ENCODE measurements at places on chromosomes 5 and 9. TPM values are rescaled to one million over a fixed set of nuclear protein-coding genes. Genes with fewer than 3 reads are reported as not detected.

Gene CARTPT
- not detected for total RNA-seq

Gene EPB41L4A
- total RNA-seq: 13.4 TPM

Gene C6
- total RNA-seq: not detected

Gene PTGDS
- total RNA-seq: 0.56 TPM

Gene TLR4
- 43.6 TPM for total RNA-seq

Gene NUTM2G
- total RNA-seq: not detected

Gene KIF20A
- total RNA-seq: 24.5 TPM

Gene OTULINL
- under 0.01 TPM for total RNA-seq

Gene SV2C
- not detected for total RNA-seq
